Endothelial cell of umbilical vein (primary cell): ENCODE measurements at places on chromosomes 13 and 19. TPM values are rescaled to one million over a fixed set of nuclear protein-coding genes. Genes with fewer than 3 reads are reported as not detected.

DNA sequence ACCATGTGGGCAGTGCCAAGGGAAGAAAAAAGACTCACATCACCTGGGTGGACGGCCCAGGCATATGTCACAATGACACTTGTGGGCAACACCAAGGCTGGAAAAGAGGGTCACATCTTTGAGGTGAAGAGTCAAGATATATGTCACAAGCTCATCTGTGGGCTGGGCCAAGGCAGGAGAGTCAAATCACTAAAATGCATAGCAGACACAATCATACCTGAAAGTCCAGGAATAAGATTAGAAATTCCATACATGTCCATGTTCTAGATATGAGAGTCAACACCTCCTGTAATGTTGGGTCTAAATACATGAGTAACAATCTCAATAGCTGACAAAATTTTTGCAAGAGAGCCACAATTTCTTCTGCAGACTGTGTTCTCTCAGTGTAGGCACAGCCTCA lies 145.0 kb downstream of the ZNF675 start:
- no peak for DNase-seq

GRCh38 chr13:30620941-30621340 lies 3.2 kb downstream of the USPL1 start:
- no peak for DNase-seq

DNA sequence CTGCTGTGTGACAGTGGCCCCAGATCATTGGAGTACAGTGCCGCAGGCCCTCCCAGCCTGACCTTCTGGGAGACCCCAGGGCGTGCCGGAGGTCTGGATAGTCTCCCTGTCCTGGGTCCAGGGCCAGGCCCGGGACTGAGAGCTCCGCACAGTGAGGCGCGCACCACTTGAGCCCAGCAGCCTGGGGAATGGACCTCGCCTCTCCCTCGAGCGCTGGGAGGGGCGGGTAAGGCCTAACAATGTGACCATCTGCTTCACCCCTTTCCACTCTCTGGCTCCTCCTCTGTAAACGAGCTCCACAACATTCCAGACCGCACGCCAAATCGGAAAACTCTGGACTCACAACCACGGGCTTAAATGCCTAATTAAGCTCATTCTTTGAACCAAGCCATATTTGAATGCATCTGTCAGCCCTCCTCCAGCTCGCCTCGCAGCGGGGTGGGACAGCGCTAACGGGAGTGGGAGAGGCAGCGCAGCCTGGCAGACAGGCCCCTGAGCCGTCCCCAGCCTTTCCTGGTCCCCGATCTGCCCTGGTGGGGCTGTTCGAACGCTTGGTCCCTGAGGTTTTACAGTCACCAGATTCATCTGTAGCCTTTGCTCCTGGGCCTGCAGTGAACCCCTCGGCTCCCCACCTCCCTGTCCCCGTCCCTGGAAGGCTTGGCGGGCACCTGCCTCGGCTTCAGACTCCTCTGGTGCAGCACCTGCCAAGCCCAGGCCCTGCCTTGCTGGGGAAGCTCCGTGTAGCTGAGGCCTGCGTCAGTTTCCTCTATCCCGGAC lies 120.7 kb upstream of the VSTM2B start:
- DNase-seq, result no peak

DNA sequence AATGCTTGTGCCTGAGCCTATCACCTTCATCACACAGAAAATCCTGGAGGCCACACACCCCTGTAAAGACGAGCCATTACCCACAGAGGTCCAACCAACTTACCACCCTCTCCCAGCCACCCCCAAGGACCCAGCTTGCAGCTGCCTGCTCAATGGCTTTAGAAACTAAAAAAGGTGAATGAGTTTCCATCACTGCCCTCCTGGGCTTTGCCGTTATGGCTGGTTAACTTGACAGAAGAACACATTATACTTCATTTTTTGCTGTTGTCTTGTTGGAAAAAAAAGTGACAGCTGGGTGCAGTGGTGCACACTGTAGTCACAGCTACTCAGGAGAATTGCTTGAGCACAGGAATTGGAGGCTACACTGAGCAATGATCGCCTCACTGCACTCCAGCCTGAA lies 17.4 kb upstream of the FEM1A start:
- DNase-seq, result no peak

- DNase-seq, result no peak
These were observed at the start of gene LINGO3 for GRCh38 chr19:2308114-2308556. Gene LINGO3 (minus strand): TSS chr19:2308154. CDS start chr19:2291776, 16,378 bp downstream.

- no peak for DNase-seq
These were observed 10.8 kb upstream of the MISP start for GRCh38 chr19:739998-740715.

DNA sequence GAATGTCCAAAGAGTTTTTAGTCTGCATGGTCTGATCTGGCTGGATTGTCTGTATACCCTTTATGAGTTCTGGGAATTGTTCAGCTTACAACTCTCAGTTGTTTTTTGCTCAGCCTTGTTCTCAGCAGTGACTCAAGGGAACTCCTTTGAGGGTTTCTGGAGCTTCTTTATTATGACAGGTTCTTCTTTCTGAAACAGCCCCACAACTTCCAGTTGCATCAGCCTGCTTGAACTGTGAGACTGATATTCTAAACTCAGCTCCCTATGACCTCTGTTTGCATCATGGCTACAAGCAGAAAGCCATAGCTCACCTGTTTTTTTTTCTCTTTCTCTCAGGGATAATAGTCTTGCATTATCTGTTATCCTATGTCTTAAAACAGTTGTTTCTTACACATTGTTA lies 85.0 kb downstream of the TDRD3 start:
- no peak for DNase-seq

DNA sequence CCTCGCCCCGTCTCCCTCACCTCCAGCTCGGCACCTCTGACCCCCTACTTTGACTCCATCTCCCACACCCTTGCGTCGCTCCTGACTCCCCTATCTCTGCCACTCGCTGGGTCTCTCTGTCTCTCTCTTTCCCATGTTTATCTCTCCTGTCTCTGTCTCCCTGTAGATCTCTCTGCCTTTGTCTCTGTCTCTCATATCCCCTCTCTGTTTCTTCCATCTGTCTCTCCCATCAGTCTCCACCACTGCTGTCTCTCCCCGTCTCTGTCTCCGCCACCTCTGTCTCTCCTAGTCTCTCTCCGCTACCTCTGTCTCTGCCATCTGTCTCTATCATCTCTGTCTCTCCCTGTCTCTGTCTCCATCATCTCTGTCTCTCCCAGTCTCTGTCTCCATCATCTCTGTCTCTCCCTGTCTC lies 12.4 kb upstream of the BBC3 start:
- peak; percentile 37 for DNase-seq

Gene CEBPA
- total RNA-seq, result not detected in 2 replicates

Gene MOB3A
- total RNA-seq, result 52.4 and 59.7 TPM in 2 replicates

Gene OLFM2
- total RNA-seq, result 0.74 and 0.91 TPM in 2 replicates

Gene GRK1
- not detected in 2 replicates for total RNA-seq

Gene SHISA7
- not detected in 2 replicates for total RNA-seq

Gene ZNF606
- total RNA-seq, result 7.8 and 10.8 TPM in 2 replicates

Gene SMIM44
- not detected in 2 replicates for total RNA-seq
